ENCODE measurements at places on chromosomes 1 and 21.

DNA sequence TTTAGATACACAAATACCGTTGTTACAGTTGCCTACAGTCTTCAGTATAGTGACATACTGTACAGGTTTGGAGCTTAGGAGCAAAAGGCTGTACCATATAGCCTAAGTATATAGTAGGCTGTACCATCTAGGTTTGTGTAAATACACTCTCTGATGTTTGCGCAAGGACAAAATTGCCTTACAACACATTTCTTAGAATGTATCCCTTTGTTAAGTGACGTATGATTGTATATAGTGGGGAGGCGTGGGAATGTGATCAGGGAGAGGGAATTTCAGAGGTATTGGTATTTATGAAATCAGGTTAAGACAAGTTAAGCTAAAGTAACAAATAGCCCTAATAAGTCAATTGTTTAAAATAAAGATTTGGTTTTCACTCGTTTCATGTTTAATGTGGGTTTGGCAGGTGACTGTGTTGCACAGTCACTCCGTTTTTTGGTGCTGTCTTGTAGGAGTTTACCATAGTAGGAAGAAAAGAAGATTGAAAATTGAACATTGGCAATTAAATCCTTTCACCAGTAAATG is 2.7 kb downstream of the GORAB start:
- DNase-seq, result no peak

DNA sequence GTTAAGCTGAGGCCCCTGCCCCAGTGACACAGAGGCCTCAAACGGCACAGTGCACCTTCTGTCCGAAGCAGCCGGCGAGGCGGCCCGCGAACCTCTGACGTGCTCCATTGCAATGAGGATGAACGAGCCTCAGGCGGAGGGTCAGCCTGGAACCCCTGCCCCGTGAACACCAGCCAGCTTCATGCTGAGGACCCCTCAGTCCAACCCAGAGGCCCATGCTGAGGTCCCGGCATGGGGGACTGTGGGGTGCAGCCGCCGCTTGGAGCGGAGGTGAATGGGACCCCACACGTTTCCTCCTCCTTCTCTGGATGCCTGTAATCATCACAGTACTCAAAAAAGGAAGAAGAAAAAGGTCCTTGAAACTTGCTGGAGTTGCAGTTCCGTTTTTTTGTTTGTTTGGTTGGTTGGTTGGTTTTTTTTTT is 62.1 kb downstream of the PRKCZ start:
- no peak for DNase-seq

- peak; percentile 91 for DNase-seq
These were observed 25.6 kb upstream of the NFIA start for GRCh38 chr1:61056573-61057439.

DNA sequence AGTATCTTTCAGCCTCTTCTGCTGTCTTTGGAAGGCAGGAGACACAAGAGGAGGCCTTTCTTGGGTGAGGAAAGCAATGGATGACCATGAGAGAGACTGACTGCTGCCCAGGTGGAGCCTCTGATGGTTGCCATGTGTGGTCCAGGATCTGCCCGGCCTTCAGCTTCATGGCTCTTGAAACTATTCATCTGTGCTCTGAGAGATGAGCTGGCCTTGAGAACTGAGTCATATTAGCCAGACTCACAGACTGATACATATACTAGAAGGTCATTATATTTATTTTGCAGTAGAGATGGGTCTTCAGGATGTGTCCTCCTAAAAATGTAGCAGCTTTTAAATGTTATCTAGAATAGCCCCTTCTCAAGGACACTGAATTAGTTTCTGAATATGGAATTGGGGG is 33.7 kb downstream of the PTGFRN start:
- DNase-seq, result no peak

All from lung (tissue), 17 donors.